Midbrain (tissue), 1 donor: ENCODE measurements at places on chromosomes 7 and 10.

DNA sequence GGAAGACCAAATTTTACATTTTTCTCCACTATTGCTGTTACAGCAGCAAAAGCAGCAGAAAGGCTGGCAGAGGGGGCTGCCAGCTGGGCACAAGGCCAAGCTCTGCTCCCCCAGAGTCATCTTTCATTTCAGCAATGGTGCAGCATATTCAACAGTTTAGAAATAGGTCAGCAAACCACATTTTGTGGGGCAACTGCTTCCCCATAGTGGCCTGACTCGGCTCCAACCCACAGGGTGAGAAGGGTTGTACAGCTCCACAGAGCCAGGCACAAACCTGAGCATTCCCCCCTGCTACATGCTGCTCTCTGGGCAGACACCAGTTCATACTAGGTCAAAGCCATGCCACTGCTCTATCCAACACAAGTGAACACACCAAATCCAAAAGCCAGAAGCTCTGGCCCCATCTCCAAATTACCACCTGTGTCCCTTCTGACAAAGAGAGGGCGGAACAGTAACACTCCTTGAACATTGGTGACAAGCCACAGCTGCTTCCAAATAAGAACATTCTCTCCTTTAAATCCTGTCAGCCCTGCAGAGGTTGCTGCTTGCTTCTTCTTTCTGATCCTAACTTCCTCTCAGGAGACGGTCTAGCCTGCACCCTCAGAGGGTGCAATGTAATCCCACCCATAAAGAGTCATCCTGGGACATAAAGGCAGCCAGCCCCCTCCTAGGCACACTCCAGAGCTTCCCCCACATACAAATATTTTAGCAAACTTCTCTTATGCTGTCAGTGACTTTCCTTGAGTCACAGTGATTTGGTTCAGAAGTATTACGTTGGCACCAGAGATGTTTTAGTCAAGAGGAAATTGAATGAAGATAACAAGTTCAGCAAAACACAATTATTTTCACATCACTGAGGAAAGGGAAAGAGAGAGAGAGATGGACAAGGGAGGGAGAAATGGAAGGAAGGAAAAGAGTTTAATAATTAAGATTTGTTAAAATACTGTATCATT is 39.0 kb upstream of the SLIT1 start:
- no peak for DNase-seq

GRCh38 chr7:45579391-45579801 is 5.2 kb downstream of the ADCY1 start:
- no peak for DNase-seq

- DNase-seq, result no peak
These were observed 89.2 kb downstream of the ARID5B start for GRCh38 chr10:61990761-61991135.

- peak; percentile 80 for DNase-seq
These were observed 131.1 kb downstream of the WDR37 start for GRCh38 chr10:1187151-1187854.

GRCh38 chr7:24971333-24972165 is 8.4 kb downstream of the OSBPL3 start:
- no peak for DNase-seq
